ENCODE measurements at places on chromosomes 6 and 20. TPM values are rescaled to one million over a fixed set of nuclear protein-coding genes. Genes with fewer than 3 reads are reported as not detected.

The RHAG gene
- not detected for total RNA-seq

The UNC93A gene
- total RNA-seq, result not detected

The PPP1R14C gene
- total RNA-seq, result 3.0 TPM

The MUC21 gene
- not detected for total RNA-seq

The PRSS16 gene
- total RNA-seq, result 7.3 TPM

All from PC-3 (cell line).